Fibroblast of upper back skin (primary cell): ENCODE measurements at places on chromosomes 3 and 15.

GRCh38 chr3:58998476-58999117, 51.2 kb downstream of the CFAP20DC start:
- DNase-seq: peak; percentile 93

- no peak for DNase-seq
Measured at GRCh38 chr3:121737644-121738043, 11.9 kb downstream of the GOLGB1 start.

GRCh38 chr15:63857461-63857856, 23.7 kb upstream of the HERC1 start:
- DNase-seq: no peak

DNA sequence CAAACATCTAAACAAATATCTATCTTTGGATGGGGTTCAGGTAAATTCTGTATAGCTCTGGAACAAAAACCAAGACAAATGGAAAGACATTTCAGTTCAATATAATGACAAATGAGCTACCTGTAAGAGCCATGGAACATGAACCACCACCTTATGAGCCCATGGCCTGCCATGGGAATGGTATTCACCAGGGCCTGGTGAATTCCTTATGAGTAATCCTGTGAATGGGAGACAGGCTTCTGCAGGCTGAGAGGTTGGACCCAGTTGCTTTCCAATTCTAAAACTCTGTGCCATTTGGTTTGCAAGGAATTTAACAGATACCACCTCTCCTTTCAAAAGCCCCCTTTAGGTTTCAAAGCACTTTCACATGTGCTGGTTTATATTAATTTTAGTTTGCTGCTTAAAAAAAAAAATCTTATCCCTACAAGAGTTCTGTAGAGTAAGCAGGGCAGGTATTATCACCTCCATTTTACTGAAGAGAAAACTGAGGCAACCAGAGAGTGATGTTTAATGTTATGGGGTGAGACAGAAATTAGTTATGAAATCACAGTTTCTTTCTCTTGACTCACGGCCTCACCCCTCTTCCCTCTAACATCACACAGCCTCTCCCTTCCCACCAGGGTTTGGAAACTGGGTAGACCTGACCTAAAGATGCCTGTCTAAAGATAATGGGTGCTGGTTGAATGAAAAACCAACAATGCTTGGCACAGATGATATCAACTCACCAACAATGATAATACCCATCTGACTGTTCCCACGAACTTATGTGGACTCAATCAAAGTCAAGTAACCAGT, 397.6 kb upstream of the WNT5A start:
- no peak for DNase-seq

DNA sequence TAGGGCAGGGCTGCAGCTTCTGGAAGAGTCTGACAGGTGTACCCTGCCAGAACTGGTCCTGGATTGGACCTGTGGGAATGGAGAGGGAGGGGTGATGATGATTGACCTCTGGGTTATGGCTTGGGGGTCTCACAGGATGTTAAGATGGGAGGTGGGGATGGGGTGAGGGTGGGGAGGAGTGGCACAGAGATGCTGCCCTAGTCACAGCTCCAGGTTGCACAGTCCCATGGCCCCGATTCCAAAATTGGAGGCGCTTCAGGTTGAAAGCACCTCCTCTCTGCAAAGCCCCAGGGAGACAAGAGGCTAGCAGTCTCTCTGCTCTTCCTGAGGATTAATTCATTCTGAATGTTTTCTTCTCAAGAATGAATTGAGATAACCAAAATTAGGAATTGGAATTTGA, 101.4 kb downstream of the FAM43A start:
- no peak for DNase-seq

DNA sequence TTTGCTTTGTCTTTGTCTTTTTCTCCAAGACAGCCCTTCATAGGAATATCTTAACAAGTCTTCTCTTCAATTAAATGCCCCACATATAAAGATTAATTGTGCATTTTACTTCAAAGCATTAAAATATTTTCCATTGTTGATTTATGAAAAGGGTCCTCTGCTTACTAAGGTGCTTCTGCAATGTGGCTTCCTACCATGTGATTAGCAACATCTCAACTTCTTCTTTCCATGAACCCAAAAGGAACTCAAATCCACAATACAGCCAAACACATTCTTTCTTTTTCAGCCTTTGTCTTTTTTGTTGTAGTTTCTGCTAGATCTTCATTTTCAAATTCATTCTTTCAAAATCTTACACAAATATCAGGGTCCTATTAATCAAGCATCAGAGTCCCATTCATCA, 309.2 kb downstream of the NSUN3 start:
- no peak for DNase-seq

- no peak for DNase-seq
Measured at GRCh38 chr15:93203036-93203435, 114.0 kb upstream of the RGMA start.

- no peak for DNase-seq
Measured at GRCh38 chr3:94811836-94812235, 749.0 kb downstream of the NSUN3 start.

GRCh38 chr3:90102146-90102545, 994.7 kb downstream of the EPHA3 start:
- DNase-seq: no peak

DNA sequence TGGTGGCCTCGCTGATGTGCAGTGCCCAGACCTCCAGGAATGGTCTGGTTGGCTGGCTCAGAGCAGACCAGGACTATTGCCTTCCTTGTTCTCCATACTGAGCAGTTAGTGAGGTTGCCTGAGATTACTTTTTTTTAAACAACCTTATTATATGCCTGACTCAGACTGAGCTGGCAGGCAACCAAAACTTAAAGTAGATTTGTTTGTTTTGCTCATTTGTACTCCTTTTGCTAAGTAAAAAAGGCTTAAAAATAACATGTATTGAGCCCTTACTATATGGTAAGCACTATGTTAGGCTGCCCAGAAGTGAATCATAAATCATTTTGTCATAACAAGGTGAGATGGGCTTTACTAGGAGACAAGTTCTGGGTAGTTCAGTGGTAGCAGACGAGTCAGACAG, 92.4 kb downstream of the GHSR start:
- peak; percentile 88 for DNase-seq

GRCh38 chr15:81195339-81195864, 1.3 kb upstream of the IL16 start:
- no peak for DNase-seq

- no peak for DNase-seq
Measured at GRCh38 chr15:63483521-63484371, 20.6 kb upstream of the USP3 start.

- DNase-seq: no peak
Measured at GRCh38 chr3:127478922-127479321, 111.6 kb downstream of the TPRA1 start.

DNA sequence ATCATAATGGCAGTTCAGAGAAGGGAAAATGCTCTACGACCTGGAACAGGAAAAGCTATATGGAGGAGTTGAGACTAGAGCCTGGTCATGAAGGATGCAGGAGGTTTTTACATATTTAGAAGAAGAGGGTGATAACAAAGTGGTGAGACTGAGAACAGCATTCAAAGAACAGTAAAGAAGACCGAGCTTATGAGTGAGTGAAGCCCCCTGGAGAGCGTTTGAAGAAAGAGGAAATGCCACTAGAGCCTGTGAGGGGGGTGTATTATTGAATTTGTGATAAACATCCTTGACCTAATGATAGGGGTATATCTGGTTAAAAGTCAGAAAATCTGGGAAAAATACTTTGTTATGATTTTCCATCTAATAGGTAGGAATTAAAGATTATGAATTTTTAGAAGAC, 4.2 kb downstream of the PARP9 start:
- no peak for DNase-seq

DNA sequence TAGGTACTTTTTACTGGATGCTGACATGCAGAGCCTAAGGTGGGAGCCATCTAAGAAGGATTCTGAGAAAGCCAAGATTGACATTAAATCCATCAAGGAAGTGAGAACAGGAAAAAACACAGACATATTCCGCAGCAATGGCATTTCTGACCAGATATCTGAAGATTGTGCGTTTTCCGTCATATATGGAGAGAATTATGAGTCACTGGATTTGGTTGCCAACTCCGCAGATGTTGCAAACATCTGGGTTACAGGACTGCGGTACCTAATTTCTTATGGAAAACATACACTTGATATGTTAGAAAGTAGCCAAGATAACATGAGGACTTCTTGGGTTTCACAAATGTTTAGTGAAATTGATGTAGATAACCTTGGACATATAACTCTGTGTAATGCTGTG, 125.1 kb downstream of the PLCL2 start:
- peak; percentile 44 for DNase-seq

DNA sequence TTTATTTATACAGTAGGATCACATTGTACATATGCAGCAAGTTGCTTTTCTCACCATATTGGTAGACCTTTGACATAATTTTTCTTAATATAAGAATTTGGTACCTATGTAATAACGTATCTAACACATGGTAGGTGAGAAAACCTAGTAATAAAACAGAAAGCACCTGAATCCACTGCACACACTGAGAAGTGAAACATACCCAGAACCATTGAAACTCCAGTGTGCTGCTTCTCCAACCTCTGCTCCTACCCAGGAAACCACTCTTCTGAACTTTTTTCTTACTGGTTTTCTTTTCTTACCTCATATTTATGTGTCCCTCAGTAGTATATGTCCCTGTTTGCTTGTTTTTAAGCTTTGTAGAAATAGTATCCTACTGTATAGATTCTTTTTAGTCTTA, 293.0 kb downstream of the UBE2E2 start:
- no peak for DNase-seq

- peak; percentile 77 for DNase-seq
Measured at GRCh38 chr3:37537914-37538691, 323.6 kb upstream of the CTDSPL start.

GRCh38 chr3:31226346-31226745, 306.4 kb upstream of the STT3B start:
- DNase-seq: no peak

- DNase-seq: no peak
Measured at GRCh38 chr3:131363275-131363674, 18.3 kb upstream of the NUDT16 start.

DNA sequence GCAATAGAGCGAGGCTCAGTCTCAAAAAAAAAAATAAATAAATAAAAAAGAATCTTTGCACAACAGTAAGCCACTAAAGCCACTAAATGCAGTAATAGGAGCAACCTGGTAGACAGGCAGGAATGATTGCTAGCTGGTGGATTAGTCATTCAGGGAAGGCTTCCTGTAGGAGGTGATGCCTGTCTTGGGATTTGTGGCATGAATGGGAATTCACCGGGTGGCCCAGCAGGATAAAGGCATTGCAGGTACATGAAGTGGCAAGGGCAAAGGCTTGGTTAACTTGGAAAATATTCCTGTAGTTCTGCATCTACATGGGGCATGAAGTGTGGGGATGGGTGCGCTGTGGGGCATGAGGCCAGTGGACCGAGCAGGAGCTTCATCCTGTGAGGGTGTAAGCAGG, 94.5 kb downstream of the IQSEC1 start:
- DNase-seq: no peak

DNA sequence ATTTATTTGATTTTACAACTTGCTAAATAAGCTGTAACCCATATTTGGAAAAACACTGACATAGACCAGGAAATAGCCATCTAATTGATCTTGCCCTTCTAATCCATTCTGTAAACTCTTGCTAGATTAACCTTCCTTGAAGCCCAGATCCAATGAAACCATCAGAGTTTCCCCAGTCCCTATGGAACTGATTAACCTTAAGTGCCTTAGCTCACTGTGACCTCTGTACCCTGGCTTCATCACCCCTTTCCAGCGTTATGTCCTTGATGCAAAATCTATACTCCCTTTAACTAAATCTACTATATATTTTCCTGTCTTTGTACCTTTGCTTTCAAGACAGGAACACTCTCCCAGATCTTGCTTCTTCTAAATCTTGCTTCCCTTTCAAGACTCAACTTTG, 42.9 kb upstream of the CADPS start:
- DNase-seq: no peak
